ENCODE measurements at places on chromosomes 12 and 14.

GRCh38 chr14:59254146-59254910 is 65.9 kb downstream of the DAAM1 start:
- H3K27ac ChIP-seq, result peak overlapping the region; percentile 77
- H3K4me1 ChIP-seq, result no peaks in the 10 kb centered on the region
- no peaks in the 10 kb centered on the region for H3K36me3 ChIP-seq

- no peak overlapping the region for H3K4me3 ChIP-seq
- peaks cover 31% of the 10 kb centered on the region for H3K4me1 ChIP-seq
- H3K27ac ChIP-seq, result no peak overlapping the region
Observed at GRCh38 chr14:70917633-70918032, 10.4 kb downstream of the PCNX1 start.

- no peak overlapping the region for H3K27ac ChIP-seq
- H3K4me3 ChIP-seq, result no peak overlapping the region
Observed at GRCh38 chr12:98618952-98619351, 25.5 kb downstream of the SLC25A3 start.

DNA sequence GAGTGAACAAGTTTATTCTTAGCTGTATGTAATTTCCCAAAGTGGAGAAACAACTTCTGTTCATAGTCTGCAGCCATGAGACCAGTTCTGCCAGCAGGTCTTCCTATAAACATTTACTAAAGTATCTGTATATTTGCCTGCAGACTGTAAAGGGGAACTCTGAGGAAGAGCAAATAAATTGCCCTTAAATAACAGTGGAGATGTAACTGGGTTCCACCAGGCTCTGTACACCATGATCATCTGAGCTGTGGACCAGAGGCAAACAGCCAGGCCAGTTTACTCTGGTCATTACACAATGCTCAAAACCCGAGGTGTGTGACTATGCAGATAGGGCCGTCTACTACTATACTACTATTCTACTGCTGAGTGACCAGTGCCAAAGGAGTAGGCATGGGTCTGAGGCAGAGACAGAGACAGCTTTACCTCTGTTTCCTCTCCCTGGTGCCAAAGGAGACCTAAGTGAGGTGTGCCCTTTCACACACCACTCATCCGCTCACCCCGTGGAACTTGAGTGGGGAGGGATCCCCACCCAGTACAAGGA is 21.1 kb upstream of the CERS5 start:
- no peaks in the 10 kb centered on the region for H3K27me3 ChIP-seq
- peaks cover 23% of the 10 kb centered on the region for H3K36me3 ChIP-seq
- DNase-seq, result no peak
- H3K4me3 ChIP-seq, result no peak overlapping the region
- H3K27ac ChIP-seq, result peak overlapping the region; percentile 54
- no peaks in the 10 kb centered on the region for H3K4me1 ChIP-seq

DNA sequence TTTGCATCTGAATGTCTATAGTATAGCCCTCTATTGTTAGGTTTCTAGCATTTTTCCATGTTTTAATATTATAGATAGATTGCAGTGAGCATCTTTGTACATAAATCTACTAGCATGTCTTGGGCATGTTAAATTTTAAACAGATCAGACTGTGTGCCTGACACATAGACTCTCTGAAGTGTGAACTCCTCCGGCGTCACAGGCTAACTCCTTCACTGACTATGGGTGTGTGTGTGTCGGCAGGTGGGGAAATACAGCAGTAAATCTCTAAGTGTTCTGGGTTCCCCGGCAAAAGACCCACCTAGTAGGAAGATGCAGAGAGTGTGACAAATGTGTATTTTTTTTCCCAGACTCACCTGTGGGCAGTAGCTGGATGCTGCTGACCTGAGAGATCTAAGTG is 2.3 kb downstream of the VWF start:
- H3K27ac ChIP-seq, result no peak overlapping the region
- H3K27me3 ChIP-seq, result no peaks in the 10 kb centered on the region
- no peak overlapping the region for H3K4me3 ChIP-seq
- no peaks in the 10 kb centered on the region for H3K4me1 ChIP-seq
- no peaks in the 10 kb centered on the region for H3K36me3 ChIP-seq

- no peak for DNase-seq
- H3K4me1 ChIP-seq, result peaks cover 9% of the 10 kb centered on the region
- no peaks in the 10 kb centered on the region for H3K36me3 ChIP-seq
- peak overlapping the region; percentile 10 for H3K4me3 ChIP-seq
- peak overlapping the region; percentile 96 for H3K27ac ChIP-seq
- no peaks in the 10 kb centered on the region for H3K27me3 ChIP-seq
Observed at GRCh38 chr12:55718015-55718414, 2.2 kb downstream of the BLOC1S1 start.

- H3K36me3 ChIP-seq, result peaks cover 5% of the 10 kb centered on the region
- no peak overlapping the region for H3K4me3 ChIP-seq
- H3K27ac ChIP-seq, result no peak overlapping the region
Observed at GRCh38 chr14:91358654-91359220, 58.9 kb downstream of the CCDC88C start.

GRCh38 chr14:104882325-104882973 is 17.4 kb downstream of the CEP170B start:
- H3K4me3 ChIP-seq, result no peak overlapping the region
- no peaks in the 10 kb centered on the region for H3K4me1 ChIP-seq
- no peaks in the 10 kb centered on the region for H3K27me3 ChIP-seq
- no peak for DNase-seq

GRCh38 chr14:37034410-37035285 is 137.8 kb downstream of the SLC25A21 start:
- H3K4me3 ChIP-seq, result no peak overlapping the region
- H3K27me3 ChIP-seq, result no peaks in the 10 kb centered on the region
- H3K36me3 ChIP-seq, result no peaks in the 10 kb centered on the region
- H3K4me1 ChIP-seq, result no peaks in the 10 kb centered on the region

GRCh38 chr12:94042321-94042720 is 106.1 kb upstream of the PLXNC1 start:
- no peak overlapping the region for H3K27ac ChIP-seq
- H3K27me3 ChIP-seq, result no peaks in the 10 kb centered on the region
- H3K4me3 ChIP-seq, result no peak overlapping the region
- no peaks in the 10 kb centered on the region for H3K36me3 ChIP-seq

GRCh38 chr12:14928931-14929330 is 9.4 kb downstream of the ERP27 start:
- H3K4me1 ChIP-seq, result no peaks in the 10 kb centered on the region
- no peak for DNase-seq
- no peaks in the 10 kb centered on the region for H3K27me3 ChIP-seq

DNA sequence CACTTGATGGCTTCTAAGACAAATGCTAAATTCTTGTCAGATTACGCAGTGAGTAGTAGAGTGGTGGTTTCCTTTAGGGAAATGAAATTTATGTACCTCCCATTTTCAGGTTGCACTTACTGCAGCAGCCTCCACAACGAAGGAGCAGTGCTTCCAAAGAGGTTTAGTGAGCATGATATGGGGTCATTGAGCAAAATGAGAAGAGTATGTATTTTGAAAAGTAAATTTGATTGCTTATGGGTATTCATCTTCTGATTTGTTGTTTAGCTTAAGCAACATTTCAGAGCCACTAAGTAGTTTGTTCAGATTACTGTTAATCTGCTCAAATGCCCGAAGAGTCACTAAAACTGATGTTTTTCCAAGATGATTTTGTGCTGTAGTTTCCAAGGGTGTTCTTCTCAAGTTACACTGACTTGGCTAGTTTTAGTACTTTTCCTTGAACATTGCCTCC is 493.6 kb downstream of the PCNX1 start:
- peaks cover 6% of the 10 kb centered on the region for H3K4me1 ChIP-seq
- no peak for DNase-seq
- H3K36me3 ChIP-seq, result no peaks in the 10 kb centered on the region
- H3K27me3 ChIP-seq, result no peaks in the 10 kb centered on the region
- H3K4me3 ChIP-seq, result no peak overlapping the region
- H3K27ac ChIP-seq, result peak overlapping the region; percentile 71

GRCh38 chr12:76310110-76310509 is 38.1 kb downstream of the BBS10 start:
- no peaks in the 10 kb centered on the region for H3K4me1 ChIP-seq
- no peak overlapping the region for H3K4me3 ChIP-seq
- H3K27me3 ChIP-seq, result no peaks in the 10 kb centered on the region
- no peak for DNase-seq
- no peaks in the 10 kb centered on the region for H3K36me3 ChIP-seq

- H3K4me1 ChIP-seq, result no peaks in the 10 kb centered on the region
- DNase-seq, result no peak
- H3K4me3 ChIP-seq, result no peak overlapping the region
- no peaks in the 10 kb centered on the region for H3K36me3 ChIP-seq
- H3K27ac ChIP-seq, result no peak overlapping the region
- H3K27me3 ChIP-seq, result no peaks in the 10 kb centered on the region
Observed at GRCh38 chr14:24804552-24805212, 170.7 kb upstream of the GZMB start.

DNA sequence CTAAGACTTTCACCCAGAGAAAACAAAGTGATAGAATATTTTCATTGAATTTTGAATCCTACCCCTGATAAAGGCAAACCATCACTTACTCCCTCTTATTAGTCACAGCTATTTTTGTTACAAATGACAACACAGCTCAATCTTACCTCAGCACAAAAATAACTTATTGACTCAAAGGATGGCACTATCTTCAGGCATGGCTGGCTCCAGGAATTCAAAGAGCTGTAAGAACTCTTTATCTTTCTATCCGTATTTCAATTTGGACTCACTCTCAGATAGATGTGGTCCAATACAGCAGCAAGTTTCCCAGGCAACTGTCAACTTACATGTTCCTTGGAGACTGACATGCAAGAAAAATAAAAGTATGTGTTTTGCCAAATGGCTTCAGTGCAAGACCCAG is 709.4 kb upstream of the MDGA2 start:
- no peak overlapping the region for H3K27ac ChIP-seq
- H3K36me3 ChIP-seq, result no peaks in the 10 kb centered on the region
- no peaks in the 10 kb centered on the region for H3K27me3 ChIP-seq
- no peaks in the 10 kb centered on the region for H3K4me1 ChIP-seq
- H3K4me3 ChIP-seq, result no peak overlapping the region
- DNase-seq, result no peak

DNA sequence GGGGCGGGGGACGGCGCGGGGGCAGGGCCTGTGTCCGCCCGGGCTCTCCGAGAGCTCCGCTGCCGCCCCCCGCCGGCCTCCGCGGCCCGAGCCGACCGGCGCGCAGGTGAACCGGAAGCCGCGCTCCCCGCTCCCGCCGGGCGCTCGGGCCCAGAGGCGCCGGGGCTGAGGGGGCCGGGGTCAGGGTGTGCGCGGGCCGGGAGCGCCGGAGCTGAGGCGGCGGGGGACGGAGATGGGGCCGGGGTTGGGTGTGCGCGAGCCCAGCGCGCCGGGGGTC is 431 bp downstream of the HIP1R start:
- no peaks in the 10 kb centered on the region for H3K27me3 ChIP-seq
- peak overlapping the region; percentile 94 for H3K4me3 ChIP-seq
- peaks cover 2% of the 10 kb centered on the region for H3K4me1 ChIP-seq
- peak; percentile 67 for DNase-seq

DNA sequence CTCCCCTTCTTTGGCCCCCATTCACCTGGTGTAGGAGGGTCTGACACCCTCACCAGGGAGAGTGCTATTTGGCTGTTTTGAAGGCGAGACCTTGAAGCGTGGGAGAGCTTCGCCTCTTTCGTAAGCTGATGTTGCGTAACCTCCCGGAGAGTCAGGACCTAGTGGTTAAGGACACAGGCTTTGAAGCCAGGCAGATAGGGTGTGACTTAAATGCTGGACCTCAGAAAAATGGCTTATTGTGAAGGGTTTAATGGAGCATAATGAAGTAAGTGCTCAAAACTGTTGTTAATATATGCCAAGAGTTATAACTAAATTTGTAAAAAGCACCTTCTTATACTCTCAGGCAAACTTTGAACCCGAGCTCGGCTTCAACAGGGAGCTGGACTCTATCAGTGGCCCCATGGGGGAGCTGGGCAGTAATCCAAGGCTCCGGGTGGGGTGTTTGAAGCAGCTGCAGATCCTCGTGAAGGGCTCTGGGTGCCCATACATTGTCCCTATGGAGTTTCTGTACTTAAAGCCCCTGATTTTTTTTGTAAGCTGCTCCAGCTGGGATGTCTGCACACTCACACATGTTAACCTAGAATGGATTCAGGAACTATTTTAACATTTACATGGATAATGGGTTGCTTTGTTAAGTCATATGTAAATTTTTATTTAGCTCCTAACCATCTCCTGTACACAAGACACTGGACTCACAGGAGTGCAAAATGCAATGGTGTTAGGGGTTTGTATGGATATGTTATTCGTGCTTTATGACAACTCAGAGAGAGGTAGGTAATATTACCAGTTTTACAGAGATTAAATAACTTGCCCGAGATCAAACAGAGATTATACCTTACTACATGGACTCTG is 26.0 kb downstream of the PPFIBP1 start:
- H3K36me3 ChIP-seq, result no peaks in the 10 kb centered on the region
- DNase-seq, result peak; percentile 65
- no peak overlapping the region for H3K4me3 ChIP-seq
- no peaks in the 10 kb centered on the region for H3K27me3 ChIP-seq

DNA sequence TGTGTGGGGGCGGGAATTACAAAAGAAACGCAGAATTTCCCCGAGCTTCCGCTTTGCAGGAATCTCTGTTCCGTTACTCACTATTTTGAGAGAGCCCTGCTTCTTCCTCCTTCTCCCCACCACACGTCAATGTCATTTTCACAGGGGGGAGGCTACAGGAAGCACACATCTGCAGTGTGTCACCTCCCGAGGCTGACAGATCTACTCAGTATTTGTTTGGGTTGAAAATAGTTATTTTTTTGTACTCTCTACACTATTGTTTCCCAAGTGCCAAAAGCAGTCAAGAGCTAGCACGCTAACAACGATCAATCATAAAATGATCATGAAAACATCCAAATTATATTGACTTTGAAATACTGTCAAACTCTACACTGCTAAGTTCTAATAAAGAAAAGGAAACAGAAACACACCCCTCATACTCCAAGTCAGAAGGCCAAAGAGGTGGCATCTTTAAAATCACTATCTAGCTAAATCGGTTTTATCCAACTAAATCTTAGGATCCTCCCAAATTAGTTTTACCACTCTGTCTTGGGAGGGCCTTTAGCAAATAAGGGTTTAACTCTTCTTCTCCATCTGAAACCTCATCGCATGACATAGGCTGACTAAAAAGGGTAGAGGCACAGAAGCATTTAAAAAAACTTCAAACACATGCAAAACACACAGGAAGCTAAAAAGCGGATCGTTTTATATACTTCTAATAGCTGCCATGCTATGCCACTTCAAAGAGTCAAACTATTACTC is 51.8 kb downstream of the FOXN3 start:
- H3K27ac ChIP-seq, result peak overlapping the region; percentile 72
- peak; percentile 82 for DNase-seq

- H3K36me3 ChIP-seq, result no peaks in the 10 kb centered on the region
- no peaks in the 10 kb centered on the region for H3K4me1 ChIP-seq
- H3K4me3 ChIP-seq, result peak overlapping the region; percentile 83
- peak overlapping the region; percentile 92 for H3K27ac ChIP-seq
Observed at GRCh38 chr12:11650286-11651281, 1.1 kb downstream of the ETV6 start.

GRCh38 chr14:55448141-55448614 is 7.8 kb upstream of the TBPL2 start:
- no peak overlapping the region for H3K4me3 ChIP-seq
- no peaks in the 10 kb centered on the region for H3K27me3 ChIP-seq
- DNase-seq, result no peak
- H3K4me1 ChIP-seq, result no peaks in the 10 kb centered on the region
- no peaks in the 10 kb centered on the region for H3K36me3 ChIP-seq
- H3K27ac ChIP-seq, result no peak overlapping the region

Measured in Peyer's patch (tissue), 4 donors.